NCI-H1417 (cell line): ENCODE measurements at places on chromosomes 2 and 18.

DNA sequence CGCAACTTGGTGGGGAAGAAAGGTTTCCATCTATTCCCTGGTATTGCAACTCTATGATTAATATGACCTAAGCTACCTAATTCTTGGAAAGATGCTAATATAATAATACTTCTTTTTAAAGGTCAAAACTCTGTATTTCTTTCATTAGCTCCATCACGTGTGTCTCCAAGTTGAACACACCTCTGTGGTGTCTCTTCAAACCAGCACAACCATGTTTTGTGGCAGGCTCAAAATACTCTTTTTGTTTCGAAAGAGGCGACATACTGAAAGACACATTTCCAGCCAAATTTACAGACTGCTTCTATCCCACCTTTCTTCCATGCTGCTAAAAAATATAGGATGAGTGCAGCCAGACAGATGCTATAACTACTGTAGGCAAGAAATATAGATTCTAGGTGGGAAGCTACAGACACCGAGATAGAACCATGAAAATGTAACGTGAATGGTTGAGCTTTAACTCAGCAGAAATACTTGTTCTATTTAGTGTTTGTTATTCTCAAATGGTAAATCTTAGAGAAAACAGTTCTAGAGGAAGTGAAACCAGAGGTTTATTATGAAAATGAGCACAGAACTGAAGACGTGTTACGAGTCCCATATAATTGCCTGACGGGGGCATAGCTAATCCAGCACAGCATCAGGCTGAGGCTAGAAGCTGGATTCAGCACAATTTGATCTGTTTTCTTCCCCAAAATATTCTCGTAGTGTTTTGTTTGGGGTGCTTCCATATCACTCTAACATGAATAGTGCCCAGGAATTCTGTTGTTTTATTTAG, 991.5 kb upstream of the FANCL start:
- DNase-seq, result no peak

GRCh38 chr2:110999626-111000025, 121.1 kb upstream of the BCL2L11 start:
- DNase-seq, result no peak

GRCh38 chr2:188518381-188518780, 226.7 kb downstream of the GULP1 start:
- no peak for DNase-seq

DNA sequence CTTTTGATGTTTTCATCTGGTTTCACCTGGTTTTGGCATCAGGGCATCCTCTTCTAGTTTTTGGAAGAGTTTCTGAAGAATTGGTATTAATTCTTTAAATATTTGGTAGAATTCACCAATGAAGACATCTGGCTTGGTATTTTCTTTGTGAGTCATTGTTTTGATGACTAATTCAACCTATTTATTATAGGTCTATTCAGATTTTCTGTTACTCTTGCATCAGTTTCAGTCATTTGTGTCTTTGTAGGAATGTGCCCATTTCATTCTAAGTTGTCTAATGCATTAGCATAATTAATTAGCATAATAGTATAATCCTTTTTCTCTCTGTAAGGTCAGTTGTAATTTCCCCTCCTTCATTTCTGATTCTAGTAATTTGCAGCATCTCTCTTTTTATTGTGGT, 8.0 kb downstream of the GNLY start:
- no peak for DNase-seq

- no peak for DNase-seq
Measured at GRCh38 chr18:74840492-74841167, 243.0 kb downstream of the ZNF407 start.

GRCh38 chr2:147149575-147150240, 695.1 kb upstream of the ACVR2A start:
- DNase-seq, result no peak

- no peak for DNase-seq
Measured at GRCh38 chr18:45826084-45826483, 609 bp downstream of the SIGLEC15 start.

DNA sequence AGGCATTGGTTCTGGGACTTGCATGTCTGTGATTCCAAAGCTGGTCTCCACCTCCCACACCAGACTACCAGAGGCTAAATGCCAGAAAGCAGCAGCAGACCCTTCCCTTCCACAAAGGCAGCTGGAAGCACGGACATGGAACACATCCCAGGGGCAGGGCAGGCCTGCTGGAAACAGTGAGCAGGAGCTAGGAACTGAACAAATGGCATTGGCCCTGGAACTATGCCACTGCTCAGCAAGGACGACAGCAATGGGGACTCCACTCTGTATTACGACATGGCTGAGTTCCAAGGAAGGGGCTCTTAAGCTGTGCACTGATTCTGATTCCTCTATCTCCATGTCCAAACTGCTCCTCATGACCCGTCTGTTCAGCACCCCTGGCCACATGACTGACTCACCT, 77.8 kb upstream of the TFCP2L1 start:
- no peak for DNase-seq

DNA sequence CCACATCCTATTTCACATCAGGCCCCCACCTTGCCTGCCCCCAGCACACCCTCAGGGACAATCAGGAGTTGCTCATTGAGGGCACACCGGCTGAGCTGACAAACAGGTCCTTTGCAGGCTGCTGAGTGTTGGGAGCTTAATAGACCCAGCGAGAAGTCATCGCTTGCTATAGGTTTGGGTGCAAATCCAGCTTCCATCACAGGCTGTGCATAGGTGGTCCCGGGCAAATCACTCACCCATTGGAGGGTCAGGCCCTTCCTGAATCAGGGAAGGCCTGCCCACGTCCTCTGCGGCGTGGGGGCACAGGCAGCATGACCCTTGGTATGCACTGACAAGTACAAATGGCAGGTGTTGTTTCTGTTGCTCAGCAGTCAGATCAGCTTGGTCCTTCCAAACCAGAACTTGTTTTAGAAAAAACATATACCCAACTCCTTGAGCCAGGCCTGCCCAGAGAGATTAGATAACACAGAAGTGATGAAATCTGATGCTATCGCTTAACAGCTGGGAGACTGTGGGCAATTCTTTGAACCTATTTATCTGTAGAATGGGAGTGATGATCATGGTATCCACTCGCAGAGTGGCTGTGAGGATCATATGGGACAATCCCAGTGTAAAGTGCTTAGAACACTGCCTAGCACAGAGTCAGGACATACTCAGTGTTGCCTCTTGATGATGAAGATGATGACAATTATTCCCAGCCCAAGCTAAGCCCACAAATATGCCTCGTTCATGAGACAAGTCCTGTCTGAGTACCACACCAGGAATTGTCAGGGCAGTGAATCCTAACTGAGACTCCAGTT, 34.9 kb downstream of the SMAD7 start:
- no peak for DNase-seq

DNA sequence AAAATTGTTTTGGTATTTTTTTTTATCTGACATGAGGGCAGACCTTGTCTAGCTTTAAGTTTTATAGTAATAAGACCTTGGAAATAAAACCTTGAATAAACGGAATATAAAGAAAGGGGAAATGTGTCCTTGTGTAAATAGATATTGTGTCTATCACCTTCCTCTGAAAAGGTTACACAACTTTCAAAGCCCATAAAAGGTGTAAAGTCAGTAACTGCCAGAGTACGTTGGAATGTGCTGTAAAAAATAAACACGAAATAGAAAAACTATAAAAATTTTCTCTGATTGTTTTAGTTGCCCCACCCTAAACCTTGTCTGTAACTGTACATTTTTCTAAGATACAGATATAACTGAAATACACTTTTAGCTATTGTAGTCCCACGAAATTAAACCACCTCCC, 82.3 kb downstream of the ZEB2 start:
- DNase-seq, result no peak

- DNase-seq, result no peak
Measured at GRCh38 chr2:95384854-95385569, 17.5 kb upstream of the FAHD2A start.

- DNase-seq, result no peak
Measured at GRCh38 chr2:56239437-56239836, 55.6 kb downstream of the CCDC85A start.

GRCh38 chr18:2978661-2979106, 34.3 kb downstream of the LPIN2 start:
- DNase-seq, result no peak

DNA sequence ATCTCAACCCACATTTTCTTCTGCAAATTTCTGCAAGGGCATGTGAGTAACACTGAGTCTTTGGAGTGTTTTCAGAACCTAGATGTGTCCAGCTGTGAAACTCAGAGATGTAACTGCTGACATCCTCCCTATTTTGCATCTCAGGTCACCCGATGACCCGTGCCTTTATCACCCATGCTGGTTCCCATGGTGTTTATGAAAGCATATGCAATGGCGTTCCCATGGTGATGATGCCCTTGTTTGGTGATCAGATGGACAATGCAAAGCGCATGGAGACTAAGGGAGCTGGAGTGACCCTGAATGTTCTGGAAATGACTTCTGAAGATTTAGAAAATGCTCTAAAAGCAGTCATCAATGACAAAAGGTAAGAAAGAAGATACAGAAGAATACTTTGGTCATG, 8.0 kb downstream of the UGT1A1 start:
- DNase-seq, result no peak

- DNase-seq, result peak; percentile 78
Measured at GRCh38 chr2:226798422-226799210, 1.0 kb downstream of the IRS1 start.

DNA sequence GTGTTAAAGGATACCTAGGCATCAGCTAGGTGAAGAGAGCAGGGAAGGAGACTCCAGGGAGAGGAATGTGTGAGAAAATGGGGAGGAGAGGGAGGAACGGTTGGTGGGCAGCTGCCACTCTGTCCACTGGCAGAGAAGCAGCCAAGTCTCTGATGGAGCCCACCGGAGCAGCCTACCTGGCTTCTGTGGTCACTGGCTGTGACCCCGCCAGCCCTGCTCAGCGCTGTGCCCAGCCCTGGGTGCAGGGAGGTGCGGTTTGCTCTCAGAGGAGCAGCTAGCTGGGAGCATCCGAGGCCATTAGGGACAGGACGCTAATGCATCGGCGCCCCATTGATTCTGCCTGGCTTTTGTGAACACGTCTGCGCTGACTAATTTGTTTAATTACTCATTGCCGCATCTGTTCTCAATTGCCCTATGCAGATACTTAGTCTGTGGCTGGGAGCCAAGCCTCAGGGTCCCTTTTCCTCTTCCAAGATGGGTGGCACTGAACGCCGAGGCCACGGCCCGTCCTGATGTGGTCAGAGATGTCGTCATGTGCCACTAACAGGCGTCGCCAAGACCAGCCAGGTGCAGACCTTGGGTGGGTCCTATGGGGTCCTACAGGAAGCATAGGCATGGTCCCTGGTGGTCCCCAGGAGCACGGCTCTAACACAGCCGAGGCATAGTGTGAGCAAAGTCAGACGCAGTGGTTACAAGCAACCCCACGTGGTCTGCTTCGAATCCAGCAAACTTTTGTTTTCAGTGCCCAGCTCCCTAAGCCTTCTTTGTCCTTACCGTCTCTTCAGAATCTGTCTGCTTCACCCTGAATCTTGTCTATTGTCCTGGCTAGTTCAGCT, 82.0 kb downstream of the RRM2 start:
- DNase-seq, result no peak

GRCh38 chr2:27074738-27075565, 3.5 kb upstream of the EMILIN1 start:
- DNase-seq, result no peak

DNA sequence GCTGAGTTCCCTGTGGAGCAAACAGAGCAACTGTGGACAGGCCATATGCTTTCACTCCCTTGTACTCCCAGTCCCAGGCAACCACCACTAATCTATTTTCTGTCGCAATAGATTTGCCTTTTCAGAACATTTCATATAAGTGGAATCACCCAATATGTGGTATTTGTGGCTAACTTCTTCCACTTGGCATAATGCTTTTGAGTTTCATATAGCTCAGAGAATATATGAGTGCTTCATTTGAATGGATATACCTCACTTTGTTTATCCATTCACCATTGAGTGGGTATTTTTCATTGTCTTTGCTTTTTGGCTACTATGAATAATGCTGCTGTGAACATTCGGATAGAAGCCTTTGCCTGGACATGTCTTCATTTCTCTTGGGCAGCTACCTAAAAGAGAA, 151.9 kb downstream of the CERS6 start:
- DNase-seq, result no peak

DNA sequence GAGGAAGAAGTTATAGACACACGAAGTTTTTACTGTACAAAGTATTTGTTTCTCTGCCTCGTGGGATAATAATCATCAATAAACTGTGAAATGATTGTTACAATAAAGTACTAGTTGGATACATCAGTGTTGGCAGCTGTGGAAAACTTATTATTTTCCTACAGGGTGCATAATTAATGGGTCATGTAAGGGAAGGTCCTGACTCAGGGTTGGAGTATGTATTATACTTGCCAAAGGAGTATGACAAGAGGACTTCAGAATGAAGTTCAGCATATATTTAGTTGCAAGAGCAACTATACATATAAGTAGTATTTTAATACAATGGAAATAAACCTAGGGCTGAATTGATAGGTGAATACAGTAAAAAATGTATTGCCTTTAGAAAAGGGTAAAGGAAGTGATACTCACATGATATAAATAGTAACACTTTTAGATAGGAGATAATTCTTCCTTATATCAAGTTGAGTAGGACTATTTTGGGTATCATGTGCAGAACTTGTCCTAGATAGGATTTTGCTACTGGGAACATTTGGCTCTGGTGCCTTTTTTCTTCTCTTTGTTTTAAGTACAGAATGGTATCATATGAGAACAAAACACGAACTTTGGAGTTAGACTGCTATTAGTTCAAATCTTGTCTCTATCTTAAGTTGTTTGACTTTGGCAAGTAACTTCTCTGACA, 79.1 kb downstream of the PLCL1 start:
- no peak for DNase-seq

DNA sequence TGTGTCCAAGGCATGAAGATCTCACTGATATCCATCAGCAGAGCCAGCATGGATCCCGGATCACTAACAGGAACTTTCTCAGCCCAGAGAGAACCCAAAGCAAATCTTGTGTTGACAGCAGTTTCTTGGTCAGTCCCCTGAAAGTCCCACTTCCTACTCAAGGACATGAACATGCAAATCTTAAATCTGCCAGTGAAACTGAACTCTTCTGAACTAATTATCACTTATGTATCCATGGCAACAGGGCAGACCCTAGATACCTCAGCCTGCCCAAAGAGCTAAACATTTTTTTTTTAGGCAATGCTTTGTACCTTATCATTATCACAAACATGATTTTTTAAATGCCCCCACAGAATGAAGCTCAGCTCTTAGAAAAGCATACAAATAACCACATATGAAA, 127.8 kb upstream of the DDX18 start:
- DNase-seq, result no peak
